ENCODE measurements at places on chromosomes 7 and 10. TPM values are rescaled to one million over a fixed set of nuclear protein-coding genes. Genes with fewer than 3 reads are reported as not detected.

DNA sequence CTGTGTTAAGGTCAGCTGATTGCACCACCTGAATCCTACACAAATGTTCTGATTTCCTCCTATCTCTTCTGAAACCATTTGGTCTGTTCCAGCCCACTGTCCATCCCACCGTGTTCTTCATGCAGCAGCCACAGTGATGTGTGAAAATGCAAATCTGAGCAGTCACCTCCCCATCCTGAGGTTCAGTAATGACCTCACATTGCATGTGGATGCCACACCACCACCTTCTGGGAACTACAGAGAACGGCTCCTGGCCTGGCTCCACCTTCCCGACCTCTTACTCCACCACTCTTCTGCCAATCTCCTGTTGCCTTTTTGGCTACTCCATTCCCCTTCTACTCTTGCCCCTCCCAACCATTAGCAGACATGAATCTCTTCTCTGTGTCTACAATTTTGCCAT, 244.4 kb downstream of the TNS3 start:
- H3K36me3 ChIP-seq = no peaks in the 10 kb centered on the region
- H3K4me1 ChIP-seq = no peaks in the 10 kb centered on the region
- H3K27ac ChIP-seq = no peak overlapping the region
- H3K4me3 ChIP-seq = no peak overlapping the region
- no peak for DNase-seq
- H3K27me3 ChIP-seq = peaks cover 4% of the 10 kb centered on the region

DNA sequence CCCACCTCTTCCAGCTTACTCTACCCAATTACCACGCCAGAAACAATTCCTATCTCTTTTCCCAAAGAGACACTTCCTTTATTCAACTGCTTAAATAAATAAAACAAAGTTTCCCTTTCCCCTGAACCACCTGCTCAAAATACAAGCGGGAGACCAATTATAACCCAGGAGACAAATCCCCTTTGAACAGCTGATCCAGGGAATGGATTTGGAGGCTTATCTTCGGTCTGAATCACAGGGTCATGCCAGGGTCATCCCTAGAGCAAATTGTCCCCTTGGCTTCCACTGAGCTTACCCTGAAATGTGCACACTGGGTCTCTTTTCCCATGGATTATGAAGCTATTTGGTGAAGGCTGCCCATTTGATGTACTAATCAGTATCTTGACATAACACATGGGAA, 99.9 kb upstream of the JAZF1 start:
- DNase-seq = no peak
- no peak overlapping the region for H3K27ac ChIP-seq
- H3K4me1 ChIP-seq = no peaks in the 10 kb centered on the region
- H3K27me3 ChIP-seq = peaks cover 7% of the 10 kb centered on the region

MAGI2 gene
- total RNA-seq = 0.12 TPM

GRCh38 chr10:130686689-130687300, 550.6 kb downstream of the GLRX3 start:
- no peaks in the 10 kb centered on the region for H3K36me3 ChIP-seq
- DNase-seq = no peak
- no peaks in the 10 kb centered on the region for H3K4me1 ChIP-seq
- H3K27ac ChIP-seq = no peak overlapping the region

DNA sequence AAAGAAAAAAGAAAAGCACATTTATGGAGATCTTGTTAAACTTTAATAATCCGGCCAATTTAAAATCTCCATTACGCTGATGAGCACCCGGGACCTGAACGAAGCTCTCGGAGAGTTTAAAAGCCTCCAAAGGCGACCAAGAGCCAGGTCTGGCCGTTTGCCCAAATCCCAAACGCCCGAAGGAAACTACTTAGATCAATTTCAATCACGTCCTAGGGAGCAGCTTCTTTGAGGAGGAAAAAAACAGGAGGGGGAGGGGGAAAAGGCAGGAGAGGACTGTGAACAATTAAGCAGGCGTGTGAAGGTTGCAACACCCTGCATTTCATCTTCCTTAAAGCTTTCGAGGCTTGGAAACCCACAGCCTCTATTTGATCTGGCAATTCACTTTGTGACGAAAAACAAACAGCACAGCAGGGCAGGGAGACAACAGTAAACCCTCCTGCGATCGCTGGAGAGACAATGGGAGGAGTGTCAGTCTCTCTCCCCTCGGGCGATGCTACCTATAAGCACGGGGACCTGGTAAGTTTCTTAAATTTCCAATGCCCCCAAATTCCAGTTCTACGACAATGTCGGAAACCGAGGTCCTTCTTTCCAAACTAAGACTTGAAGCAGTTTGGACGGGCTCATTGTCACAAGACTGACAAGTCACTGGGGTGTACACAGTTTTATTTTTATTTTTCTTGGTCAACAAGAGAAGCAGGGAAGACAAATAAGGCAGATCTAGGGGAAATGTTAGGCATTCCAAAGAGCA, 1.2 kb downstream of the KLF6 start:
- H3K27me3 ChIP-seq = no peaks in the 10 kb centered on the region
- peak overlapping the region; percentile 99 for H3K27ac ChIP-seq
- DNase-seq = peak; percentile 88

DENND10 gene
- 23.2 TPM for total RNA-seq

All from activated CD4-positive, alpha-beta T cell treated with anti-CD3 and anti-CD28 coated beads, Interleukin-2, amount 10 ng/mL, durations not matched to agents 24 days and 14 days (primary cell).